Naive B cell (primary cell): ENCODE measurements at places on chromosomes 13 and 19. TPM values are rescaled to one million over a fixed set of nuclear protein-coding genes. Genes with fewer than 3 reads are reported as not detected.

- DNase-seq, result peak; percentile 77
Measured at GRCh38 chr19:12140545-12141404, 625 bp upstream of the ZNF20 start.

DNA sequence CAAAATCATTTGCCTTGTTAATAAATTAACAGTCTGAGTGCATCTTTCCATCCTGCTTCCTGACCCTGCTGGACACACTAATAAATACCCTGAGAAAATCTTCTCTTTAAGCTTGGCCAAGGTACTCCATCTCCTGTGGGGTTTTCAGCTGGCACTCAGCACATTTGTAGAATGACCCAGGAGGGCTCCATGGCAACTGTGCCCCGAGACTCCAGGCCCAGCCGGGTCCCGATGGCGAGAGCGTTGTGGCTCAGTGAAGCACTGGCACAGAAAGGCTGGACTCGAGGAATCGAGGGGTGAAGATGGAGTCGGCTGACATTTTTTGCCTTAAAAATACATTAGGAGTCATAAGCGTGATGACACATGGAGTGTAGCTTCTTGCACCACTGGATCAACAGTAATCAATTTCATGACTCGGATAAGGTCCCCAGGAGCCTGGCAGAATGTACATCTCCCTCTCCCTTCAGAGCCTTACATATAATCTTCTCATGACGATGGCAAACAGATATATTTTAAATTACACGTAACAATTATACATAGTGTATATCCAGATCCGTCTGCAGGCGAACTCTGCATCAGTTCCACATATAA lies 85.4 kb downstream of the SLC7A1 start:
- DNase-seq, result no peak

GRCh38 chr13:37747071-37747612 lies 122.4 kb downstream of the TRPC4 start:
- DNase-seq, result no peak

GRCh38 chr13:93736081-93736480 lies 509.5 kb downstream of the GPC6 start:
- DNase-seq, result no peak

DNA sequence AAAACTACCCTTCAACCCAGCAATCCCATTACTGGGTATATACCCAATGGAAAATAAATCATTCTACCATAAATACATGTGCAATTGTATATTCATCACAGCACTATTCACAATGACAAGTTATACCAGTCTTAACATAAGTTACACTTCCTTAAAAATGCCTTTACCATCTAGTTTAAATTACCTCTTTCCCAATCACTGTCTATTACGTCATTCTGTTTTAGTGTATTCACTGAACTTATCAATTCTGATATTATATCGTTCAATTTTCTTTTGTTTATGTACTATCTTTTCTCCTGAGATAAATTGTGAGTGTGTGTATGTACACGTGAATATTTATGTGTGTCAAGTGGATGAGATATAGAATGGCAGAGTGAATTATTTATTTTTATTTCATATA lies 1416.8 kb downstream of the OLFM4 start:
- no peak for DNase-seq

DNA sequence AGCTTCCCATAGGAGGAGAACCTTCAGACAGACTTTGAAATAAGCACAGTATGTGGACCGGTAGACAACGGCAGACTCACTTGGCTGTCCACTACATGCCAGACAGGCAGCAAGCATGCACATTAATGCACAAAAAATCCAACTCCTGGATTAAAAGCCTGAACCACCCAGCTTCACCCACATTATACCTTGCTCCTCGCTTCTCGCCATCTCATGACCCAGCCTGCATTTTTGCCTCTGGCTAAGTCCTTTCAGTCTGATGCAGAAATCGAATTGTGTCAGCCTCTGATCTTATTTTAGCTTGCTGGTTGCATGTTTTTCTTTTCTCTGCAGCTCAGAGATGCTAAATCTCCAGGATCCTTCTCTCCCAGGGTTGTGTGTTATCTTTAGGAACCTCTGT lies 358.7 kb downstream of the RFC3 start:
- DNase-seq, result no peak

DNA sequence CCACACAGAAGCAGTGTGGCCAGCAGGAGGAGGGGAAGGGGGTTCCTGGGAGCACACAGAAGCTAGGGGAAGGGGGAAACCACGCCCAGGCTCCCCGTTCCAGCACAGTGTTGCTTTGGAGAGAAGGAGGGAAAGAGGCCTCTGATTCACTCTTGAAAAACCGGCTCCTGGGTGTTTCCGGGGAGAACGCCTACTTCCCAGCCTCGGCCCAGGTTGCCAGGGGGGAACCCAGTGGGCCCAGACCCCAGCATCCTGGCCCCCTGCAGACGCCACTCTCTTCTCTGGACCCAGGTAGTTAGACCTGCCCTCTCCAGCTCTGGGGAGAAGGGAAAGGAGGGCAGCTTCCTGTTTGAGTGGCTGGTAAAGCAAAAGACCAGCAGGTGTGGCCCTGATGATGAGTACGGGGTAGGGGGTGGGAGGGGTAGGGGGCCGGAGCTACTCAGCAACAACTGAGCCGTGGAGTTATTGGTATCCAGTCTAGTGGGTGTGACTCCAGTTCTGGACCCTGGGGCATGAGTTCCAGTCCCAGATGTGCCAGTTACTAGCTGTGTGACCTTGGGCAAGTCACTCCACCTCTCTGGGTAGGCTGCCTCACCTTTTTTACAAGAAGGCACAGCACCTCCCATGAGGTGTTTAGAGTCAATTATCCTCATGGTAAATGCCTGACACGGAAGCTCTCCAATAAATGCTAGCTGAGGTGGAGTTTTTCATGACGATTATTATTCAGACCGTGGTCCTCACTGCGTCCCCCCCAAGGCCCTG lies 836 bp downstream of the GIPC1 start:
- no peak for DNase-seq

DNA sequence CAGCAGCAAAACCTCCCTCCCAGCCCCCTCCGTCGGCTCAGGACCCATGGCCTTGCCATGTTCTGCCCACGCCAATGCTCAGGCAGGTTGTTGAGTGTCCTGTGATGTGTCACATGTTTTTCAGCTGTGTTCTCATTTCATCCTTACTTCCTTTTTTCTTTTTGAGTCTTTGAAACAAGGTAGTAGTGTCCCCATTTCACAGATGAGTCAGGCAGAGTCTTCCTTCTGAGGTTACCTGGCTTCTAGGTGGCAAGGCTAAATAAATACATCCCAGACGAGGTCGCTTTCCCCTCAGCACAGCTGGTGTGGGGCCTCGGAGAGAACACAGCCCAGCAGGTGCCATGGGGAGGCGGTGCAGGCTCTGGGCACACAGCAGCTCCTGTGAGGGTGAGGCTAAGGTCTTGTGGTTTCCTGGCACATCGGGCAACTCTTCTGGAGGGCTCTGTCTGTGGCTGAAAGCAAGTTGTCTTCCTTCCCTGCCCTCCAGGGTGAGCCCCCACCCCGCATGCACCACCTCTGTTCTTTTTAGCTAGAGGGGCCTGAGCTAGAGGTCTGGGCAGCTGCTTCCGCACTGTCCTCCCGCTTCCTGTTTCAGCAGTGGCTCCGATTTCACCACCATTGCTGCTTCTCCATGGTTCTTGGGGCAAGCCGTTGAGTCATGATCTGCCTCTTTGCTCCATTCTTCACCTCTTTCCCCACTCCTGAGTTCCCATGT lies 15.1 kb downstream of the PRAM1 start:
- no peak for DNase-seq

- DNase-seq, result peak; percentile 47
Measured at GRCh38 chr19:36771261-36772231, 1.1 kb downstream of the ZNF850 start.

DNA sequence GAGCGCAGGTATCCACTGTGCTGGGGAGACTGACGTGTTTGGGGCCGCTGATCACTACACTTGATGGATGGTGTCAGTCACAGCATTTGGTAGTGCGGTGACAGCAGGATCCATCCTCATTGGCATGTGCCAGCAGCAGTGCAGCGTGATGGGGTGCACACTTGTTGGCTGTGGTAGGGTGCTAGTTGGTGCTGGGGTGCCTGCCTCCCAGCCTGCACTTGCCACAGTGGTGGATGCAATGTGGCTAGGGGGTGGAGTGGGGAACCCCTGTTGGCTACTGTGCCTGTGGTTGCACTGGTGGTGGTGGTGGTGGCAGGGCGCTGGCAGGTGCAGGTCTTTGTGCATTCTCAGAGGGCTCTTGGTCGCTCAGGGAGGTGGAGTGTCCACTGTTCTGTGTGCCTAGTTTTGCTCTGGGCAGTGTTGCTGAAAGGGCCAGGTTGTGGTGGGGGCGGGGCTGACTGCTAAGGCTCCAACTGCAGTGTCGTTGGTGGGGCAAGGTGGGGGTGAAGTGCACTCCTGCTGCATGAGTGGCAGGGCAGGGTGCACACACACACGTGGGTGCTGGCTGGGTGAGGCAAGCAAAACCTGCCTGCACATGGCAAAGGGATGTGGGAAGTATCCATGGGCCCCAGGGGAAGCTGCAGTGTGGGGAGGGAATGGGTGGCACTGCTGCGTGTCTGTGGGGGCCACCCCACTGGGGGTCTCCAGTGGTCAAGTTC lies 84.8 kb downstream of the ZMYM2 start:
- no peak for DNase-seq

- DNase-seq, result no peak
Measured at GRCh38 chr13:68905186-68905585, 1202.4 kb upstream of the ATXN8OS start.

DNA sequence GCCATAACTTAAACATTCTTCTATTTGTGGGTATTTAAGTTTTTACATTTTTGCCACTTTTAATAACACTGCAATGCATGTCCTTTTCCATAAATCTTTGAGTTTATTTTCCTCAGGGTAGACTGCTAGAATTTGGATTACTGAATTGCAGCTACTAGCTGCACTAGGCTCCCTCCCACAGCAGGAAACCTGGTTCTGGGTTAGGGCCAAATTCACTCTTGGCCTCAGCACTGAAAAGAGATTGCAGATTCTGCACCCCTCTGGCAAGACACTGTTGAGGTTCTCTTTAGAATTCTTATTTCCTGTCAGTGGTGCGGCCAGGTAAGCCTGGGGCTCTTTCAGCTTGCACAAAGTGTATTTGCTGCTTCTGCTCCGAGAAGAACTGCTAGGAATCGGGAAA lies 155.7 kb downstream of the ENOX1 start:
- DNase-seq, result no peak

- DNase-seq, result no peak
Measured at GRCh38 chr19:37362733-37363132, 8.2 kb upstream of the ZNF527 start.

DNA sequence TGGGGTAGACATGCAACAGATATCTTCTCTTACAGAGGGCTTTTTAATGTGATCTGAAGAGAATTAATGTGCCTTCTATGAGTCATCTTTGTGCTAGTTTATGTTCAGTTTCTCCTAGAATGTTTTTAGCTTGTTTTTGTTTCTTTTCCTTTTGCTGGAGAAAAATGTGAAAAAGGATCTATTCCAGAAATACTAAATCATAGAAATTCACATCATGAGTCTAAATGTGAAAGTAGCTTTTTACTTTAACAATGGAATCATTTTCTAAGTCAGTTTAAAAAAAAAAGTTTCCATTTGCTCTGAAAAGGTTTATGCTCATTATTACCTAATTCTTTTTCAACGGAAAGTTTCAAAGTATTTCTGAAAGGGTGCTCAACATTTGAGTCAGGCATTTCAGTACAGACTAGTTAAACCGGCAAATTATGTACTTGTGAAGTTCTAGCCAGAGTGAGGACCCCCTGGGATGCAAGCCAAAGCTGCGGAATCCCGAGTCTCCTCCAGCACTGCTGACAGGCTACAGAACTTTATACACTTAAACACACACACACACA lies 72.9 kb downstream of the SPATA13 start:
- no peak for DNase-seq

DNA sequence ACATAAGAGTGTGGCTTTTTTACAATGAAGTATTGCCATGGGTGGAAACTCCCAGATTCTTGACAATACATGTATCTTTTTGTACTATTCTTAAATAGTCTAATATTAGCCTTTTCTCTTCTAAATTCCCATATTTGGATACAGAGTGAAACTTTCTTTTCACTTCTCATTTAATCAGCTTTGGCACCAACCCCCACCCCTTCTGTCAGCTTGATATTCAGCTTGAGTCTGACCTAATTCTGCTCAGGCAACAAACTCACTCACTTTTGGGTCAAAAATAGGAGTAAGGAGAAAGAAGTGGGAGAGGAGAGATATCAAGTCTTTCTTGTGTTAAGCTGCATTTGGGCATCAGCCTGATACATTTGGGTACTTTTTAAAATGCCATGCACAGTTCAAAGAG lies 397.5 kb downstream of the COG6 start:
- no peak for DNase-seq

Gene ERFL
- not detected for polyA plus RNA-seq

Gene UQCR11
- 377 TPM for polyA plus RNA-seq

Gene USE1
- polyA plus RNA-seq, result 61.4 TPM

Gene SPACA4
- not detected for polyA plus RNA-seq

Gene IL12RB1
- 9.7 TPM for polyA plus RNA-seq

Gene PRSS57
- not detected for polyA plus RNA-seq

Gene DPF1
- polyA plus RNA-seq, result not detected
